ENCODE measurements at places on chromosomes 12 and 14.

DNA sequence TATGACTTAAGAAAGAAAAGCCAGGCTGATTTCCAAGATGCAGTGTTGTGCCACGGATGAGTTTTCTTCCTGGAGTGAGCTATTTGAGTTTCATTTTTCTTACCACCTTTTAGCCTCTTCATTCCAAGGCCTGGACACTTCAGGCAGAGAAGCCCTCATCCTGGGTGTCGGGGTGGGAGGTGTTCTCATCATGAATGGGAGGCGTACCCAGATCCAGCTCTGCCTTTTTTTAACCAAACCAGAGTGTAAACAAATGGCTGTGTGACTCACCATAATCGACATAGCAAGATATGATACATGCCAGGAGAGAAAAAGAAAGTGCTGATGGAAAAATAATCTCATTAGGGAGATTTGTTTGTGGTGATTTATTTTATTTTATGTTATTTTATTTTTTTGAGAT is 79.9 kb downstream of the ARF6 start:
- peak; percentile 94 for DNase-seq

DNA sequence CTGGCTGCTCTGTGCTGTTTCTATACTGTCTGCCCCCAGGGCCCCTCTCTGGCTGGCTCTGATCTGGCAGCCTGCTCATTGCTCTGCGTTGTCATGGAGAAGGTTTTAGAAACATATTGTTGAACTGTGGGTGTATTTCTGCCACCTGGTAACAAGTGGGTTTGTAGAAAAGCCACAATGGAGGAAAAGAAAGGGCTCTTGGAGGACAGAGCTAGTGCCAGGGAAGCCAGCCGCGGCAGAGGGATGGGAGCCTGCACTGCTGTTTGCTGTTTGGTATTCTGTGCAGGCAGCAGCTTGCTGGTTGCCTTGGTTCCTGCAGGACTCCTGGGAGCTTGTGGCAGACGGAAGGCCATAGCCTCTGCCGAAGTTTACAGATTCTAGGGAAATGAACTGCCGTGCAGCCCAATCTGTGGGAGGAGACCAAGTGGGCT is 15.1 kb downstream of the CCDC177 start:
- no peak for DNase-seq

DNA sequence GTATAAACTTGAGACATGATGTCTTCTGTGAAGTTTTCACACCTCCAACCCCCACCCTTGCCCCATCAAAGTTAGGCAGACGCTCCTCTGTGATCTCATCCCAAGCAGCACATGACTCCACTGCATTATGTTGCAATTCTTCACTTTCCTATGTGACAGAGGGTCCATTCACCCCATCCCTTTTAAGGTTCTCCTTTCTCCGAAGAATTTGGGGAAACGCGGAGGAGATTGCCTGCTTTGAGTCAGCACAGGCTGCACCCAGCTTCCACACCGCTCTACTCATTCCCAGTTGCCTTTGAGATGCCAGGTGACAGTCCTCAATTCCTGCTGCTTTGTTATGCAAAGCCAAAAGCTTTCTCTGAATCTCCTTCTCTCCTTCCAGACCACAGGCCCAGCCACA is 61.8 kb downstream of the PHLDA1 start:
- DNase-seq, result no peak

DNA sequence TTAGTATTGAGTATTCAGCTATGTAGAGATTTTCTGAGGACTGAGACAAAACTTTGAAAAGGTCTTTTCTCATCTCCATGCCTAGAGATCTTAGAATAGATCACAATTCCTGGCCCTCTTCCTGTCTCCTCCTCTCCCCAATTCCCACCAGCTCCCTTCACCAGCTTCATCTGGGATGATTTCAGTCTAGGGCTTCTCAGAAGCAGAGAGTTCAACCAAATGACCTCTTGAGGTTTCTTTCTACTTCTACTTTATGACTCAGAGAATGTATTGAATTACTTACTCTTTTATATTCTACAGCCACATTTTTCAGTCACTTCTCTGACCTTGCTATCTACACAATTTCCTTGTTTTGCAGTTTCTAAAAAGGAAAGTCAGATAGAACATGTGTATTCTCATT is 19.4 kb upstream of the SNX6 start:
- DNase-seq, result no peak

DNA sequence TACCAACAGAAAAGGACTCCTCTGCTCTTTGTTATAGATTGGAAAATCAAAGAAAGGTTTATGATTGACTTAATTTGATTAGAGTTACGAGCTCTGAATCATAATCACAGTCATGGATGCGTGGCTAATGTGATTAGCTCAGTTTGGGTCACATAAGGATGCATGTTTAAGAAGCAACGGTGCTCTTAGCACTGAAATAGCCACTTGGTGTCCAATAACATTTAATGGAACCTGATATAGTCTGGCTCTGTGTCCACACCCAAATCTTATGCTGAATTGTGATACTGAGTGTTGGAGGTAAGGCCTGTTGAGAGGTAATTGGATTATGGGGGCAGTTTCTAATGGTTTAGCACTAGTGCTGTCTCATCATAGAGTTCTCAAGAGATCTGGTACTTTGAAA is 501.6 kb downstream of the SLC6A15 start:
- no peak for DNase-seq

GRCh38 chr12:97259098-97259497 is 203.5 kb upstream of the RMST start:
- no peak for DNase-seq

- DNase-seq, result no peak
Measured at GRCh38 chr14:54168489-54168888, 211.9 kb upstream of the BMP4 start.

DNA sequence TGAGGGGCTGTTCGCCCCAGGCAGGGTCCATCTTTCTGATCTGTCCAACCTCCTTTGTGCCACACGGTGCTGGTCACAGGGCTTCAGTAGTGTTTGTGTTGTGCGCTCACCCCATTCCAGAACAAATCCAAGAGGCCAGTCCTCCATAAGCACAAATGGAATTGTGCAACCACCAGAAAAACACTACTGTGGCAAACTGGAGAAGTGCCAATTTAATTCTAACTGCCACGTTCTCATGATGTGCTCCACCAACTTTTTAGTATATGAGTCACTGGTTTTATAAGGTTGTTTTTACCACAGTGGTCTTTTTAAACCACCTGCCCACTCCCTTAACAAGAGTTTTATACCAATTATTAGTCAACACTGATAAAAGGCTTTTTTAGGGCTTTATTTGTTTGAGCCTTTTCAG is 380.2 kb downstream of the NAV3 start:
- peak; percentile 82 for DNase-seq

DNA sequence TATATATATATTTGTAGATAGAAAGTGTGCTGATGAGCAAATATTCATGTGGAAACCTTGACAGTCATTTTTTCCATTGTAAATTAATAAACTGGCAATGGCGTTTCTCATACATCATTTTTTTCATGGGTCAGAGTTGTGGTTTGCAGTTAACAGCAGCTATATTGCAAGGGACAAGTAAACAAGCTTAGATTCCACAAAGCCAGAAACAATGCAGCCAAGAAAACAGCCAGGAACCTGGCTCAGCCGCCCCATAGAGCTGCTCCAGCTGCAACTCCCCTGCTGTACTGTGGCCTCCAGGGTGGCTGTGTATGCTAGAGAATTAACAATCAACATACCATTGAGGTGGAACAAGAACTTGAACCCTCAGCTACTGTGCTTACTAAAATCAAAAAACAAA is 298.2 kb downstream of the TMEM132D start:
- DNase-seq, result no peak

- DNase-seq, result no peak
Measured at GRCh38 chr12:93146970-93147369, 217.9 kb upstream of the EEA1 start.

GRCh38 chr12:104653730-104654664 is 197.2 kb downstream of the CHST11 start:
- DNase-seq, result no peak

DNA sequence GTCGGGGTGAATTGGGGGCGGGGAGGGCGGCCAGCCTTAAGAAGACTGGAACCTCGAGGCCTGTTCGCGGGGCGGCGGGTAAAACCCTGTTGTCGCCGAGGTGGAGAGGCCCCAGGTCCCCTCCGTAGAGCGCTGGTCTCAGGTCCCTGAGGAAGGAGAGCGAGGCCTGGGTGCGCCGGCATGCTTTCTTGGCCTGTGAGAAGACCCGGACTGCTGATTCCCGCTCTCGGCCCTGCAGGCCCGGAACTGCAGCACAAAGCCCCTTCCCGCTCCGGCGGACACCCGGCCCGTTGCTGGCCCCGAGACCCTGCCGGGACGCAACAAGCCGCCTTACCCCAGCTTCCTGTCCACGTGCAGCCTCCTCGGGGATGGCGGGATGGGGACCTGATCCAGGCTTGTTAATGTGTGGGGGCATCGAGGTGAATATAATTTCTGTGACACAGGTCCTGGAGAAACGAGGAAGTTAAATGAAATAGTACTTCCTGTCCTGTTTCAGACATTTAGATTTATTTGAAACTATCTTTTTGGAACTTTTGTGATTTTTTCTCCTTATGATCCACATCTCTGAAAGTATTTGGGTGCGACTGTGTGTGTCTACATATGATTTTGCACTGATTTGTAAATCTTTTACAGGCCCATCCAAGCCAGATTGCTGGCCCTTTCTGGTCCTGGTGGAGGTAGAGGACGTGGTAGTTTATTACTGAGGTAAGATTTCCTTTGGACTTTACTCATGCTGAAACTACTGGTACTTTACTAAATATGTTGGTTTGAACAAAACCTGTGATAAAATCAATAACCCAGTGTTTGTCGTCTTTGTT is 600 bp downstream of the PNN start:
- DNase-seq, result no peak

- DNase-seq, result no peak
Measured at GRCh38 chr14:104637546-104638003, 33.0 kb upstream of the TMEM179 start.

- no peak for DNase-seq
Measured at GRCh38 chr12:8907513-8907912, 6.8 kb upstream of the PHC1 start.

- no peak for DNase-seq
Measured at GRCh38 chr14:105069871-105070759, 4.9 kb upstream of the GPR132 start.

DNA sequence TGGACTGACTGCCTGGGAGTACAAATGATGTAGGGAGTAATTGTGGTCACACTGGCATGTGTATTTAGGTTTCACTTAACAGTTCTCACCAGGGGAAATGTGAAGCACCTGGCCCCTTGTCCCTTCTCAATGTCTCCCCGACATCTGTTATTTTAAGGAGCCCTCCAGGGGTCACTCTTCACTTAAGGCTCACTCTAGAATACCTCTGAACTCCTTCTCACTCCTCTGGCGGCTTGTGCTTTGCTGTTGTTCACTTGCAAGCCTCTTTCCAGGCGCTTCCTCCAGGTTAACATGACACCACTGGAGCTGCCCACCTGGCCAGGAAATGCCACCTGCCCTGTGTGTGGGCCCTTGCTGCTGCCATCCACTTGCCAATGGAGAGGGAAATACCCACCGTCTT is 56.5 kb upstream of the GZMB start:
- DNase-seq, result no peak

DNA sequence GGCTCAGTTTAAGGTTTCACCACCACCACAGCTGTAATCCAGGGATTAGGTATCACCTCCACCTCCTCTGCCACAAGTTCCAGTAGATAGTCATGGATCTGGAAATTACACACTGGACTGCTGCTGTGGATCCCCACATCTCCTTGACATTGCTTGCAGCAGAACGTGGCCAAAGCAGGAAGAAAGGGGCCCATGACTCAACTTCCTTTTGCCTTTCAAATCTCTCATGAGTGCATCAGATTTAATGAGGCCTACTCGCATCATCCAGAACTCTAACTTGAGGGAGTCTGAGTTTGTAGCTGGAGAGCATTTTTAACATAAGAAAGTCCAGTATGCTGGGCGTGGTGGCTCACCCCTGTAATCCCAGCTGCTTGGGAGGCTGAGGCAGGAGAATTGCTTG is 29.2 kb upstream of the TMED10 start:
- DNase-seq, result no peak

- DNase-seq, result no peak
Measured at GRCh38 chr12:5480938-5481303, 49.0 kb downstream of the NTF3 start.

DNA sequence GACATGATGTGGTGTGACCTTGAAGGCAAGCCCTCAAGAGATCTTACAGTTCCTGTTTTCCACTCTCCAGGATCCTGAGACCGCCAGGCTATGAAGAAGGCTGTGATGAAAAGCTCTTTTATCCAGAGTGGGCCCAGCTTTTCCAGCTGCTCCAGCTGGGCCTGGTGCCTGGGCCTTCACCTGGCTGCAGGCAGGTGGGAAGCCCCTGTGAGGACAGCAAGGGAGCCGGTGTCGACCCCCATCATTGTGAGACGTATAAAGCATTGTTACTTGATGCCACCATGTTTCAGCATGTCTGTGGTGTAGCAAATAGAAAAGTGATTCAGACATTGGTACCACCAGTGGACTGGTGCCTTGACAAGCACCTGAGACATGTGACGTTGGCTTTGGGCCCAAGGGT is 190.2 kb downstream of the KIF26A start:
- no peak for DNase-seq

DNA sequence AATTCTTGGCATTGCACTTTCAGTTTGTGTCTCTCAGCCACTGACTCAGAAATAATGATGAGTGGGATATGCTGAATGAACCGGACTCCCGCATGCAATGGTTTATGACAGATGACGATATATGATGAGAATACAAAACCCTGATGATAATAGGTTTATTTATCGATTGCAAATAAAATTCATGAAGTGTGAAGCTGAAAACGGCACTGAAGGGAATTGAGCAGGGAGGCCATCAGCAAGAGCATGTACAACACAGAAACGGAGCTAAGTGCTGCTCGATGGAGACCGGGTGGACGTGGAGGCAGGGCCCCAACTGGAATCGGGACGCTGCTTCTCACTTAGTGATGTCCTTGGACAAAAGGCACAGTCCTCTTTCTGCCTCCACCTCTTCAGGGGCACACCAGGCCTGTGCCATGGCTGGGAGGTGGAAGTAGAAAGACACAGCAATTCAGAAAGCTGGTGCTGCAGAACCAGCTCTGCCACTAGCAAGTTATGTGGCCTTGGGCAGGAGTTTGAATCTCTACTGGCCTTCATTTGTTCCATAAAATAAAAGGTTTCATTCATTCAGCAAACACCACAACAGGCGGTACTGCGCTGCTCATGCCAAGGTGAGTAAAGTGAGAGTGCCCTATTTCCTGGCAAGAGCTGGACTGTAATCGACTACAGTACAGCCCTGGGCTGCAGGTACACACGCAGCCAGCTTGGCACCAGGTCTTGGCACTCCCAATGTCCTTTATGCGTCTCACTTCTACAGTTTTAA is 117.0 kb downstream of the EGLN3 start:
- DNase-seq, result no peak

DNA sequence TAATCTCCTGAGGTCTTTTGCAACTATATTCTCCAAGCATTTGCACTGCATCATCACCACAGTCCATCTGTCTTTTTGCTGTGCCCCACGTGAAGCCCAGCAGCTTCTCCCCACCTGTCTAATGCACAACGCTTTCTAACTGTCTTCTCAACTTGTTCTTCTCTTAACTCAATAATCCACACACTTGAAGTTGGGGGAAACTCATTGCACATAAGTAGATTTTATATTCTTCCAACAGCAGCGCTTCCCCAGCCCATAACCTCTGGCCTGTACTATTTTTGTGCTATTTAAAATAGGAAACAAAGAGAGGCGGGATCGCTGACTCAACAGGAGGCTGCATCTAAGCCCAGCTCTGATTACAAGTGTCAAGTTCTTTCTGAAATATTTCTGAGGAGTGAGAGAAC is 226.7 kb downstream of the GXYLT1 start:
- DNase-seq, result no peak

Data from kidney glomerular epithelial cell (primary cell).